ENCODE measurements at places on chromosomes 4 and X.

GRCh38 chrX:153922932-153923857 lies 2.9 kb downstream of the ARHGAP4 start:
- no peak for DNase-seq

GRCh38 chr4:17296921-17297890 lies 214.7 kb downstream of the QDPR start:
- DNase-seq, result no peak

DNA sequence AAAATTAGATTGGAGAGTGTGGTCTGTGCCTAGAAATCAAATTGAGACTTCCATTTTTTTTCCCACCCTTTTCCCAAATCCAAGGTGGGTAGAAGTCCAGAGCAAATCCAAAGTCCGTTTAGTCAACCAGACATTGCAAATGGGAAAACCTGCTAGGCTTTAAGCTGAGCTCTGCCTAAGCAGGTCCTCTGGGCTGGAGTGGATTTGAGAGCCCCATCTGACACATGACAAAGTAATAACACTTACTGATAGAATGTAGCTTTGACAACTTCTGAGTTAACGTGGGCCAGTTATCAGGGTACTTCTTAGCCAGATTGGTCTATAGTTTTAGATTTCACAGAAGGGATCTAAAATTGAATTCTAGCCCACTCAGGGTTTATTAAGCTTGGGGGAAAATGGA lies 242.3 kb downstream of the GALNTL6 start:
- DNase-seq, result no peak

GRCh38 chrX:1249101-1249887 lies 19.3 kb upstream of the CSF2RA start:
- DNase-seq, result no peak

GRCh38 chr4:84954982-84955567 lies 11.4 kb downstream of the WDFY3 start:
- DNase-seq, result no peak

DNA sequence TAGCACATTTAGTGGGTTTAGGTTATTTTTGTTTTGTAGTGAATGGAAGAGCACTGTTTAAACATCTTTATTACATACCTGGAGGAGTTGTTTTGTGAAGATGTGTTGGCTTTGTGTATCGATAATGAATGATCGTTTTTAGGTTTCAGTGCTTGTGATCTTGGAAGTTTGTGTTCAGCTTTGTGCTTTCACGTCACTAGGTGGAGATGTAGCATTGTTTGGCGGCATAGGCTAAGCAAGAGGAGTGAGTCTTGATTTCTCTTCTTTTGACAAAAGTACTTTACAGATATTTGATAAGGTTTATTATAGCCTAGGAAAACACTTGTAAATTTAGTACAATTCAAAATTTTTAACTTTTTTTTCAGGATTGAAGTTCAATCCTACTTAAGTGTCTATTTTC lies 50.4 kb downstream of the PDK3 start:
- no peak for DNase-seq

- no peak for DNase-seq
Measured at GRCh38 chr4:2862528-2862927, 18.9 kb downstream of the ADD1 start.

- no peak for DNase-seq
Measured at GRCh38 chr4:8847331-8847730, 24.3 kb downstream of the HMX1 start.

DNA sequence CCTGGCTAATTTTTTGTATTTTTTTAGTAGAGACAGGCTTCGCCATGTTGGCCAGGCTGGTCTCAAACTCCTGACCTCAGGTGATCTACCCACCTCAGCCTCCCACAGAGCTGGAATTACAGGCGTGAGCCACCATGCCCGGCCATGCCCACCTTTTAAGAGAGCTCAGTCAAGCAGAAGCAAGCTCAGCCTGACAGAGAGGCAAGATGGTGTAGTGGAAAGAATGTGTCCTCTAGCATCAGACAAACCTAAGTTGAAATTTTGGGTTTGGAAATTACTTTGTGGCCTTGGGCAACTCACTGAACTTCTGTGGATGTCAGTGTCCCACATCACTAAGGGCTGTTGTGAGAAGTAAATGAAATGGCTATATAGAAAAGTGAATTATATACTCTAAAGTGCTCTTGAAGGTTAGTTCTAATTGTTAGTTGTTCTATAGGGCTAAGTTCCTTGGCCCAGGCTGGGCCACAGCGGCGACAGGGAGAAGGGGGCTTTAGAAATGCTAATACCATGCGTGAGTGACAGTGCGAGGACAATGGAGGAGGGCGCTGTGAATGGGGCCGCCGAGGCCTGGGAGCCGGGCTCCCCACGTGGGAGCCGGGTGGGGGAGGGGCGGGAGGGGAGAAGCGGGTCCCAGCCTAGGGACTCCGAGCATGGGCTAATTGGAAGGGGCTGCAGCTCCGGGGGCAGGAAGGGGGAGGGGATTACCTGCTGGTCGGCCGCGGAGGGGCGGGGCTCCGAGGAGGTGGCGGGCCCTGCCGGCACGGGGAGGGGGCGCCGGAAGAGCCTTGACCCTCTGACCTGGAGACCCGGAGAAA lies 15.6 kb downstream of the PJA1 start:
- DNase-seq, result no peak

- DNase-seq, result no peak
Measured at GRCh38 chrX:130340271-130340670, 552 bp downstream of the SLC25A14 start.

DNA sequence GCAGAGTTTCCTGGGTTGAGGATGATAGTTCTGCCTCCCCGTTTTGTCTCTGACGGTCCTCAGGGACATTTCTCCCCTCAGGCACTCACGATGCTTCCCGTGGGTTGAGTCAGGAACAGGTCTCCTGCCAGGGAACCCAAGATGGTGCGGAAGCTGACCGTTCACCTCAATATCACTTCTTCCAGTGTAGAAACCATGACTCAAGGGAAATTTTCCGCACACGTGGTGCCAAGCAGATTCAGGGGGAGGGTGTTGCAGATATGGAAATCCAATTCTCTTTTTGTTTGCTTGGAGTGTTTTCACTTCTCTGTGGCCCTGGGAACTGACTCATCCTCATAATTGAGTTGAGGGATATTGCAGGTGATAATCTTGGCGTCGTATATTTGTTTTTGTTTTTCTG lies 46.7 kb downstream of the CXorf49B start:
- DNase-seq, result no peak

DNA sequence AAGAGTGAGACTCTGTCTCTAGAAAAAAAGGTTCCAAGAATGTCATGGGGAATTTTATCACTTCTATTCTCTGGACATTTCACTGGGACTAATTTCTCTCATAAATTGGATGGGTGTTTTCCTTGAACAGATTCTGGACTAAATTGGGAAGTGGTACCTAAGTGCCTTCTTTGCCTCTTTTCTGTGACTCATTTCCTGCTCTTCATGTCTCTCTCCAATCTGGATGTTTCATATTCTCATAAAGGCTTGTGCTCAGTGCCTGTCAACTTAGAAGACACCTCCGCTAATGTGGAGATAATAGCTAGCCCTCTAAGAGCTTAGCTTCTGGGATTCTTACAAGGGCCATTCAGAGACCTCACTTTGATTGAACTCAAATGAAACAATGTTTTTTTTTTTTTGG lies 38.0 kb upstream of the IGFBP7 start:
- DNase-seq, result no peak

DNA sequence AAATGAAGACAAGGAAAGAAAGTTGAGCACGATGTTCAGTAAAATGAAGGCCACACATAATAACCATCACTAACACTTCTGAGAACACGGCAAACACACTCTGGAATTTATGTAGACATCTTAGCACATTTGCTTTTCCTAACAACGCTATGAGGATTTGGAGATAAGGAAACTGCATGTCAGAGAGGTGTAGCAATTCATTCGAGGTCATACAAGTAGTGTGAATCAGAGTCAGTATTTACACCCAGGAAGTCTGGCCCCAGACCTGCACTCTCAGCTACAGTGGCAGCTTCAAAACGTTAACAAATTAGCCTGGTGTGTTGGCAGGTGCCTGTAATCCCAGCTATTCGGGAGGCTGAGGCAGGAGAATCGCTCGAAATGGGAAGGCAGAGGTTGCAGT lies 253.4 kb downstream of the PDGFC start:
- no peak for DNase-seq

DNA sequence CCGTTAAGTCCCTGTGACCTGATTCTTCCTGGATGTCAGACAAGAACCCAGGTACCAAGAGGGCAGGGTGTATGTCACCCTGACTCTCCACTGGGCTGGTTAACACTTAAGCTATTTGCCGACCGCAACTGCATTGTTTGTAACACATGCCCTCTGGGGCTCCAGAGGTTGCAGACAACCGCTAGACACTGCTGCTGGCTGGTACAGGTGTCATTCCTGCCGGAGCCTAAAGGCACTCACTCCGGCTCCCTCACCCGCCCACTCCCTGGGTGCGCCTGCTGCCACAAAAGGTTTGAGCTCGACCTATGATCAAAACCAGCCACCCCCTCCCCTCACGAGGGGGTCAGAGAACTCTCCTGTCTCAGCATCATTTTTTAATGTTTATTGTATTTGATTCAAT lies 208.2 kb downstream of the FAT4 start:
- no peak for DNase-seq

DNA sequence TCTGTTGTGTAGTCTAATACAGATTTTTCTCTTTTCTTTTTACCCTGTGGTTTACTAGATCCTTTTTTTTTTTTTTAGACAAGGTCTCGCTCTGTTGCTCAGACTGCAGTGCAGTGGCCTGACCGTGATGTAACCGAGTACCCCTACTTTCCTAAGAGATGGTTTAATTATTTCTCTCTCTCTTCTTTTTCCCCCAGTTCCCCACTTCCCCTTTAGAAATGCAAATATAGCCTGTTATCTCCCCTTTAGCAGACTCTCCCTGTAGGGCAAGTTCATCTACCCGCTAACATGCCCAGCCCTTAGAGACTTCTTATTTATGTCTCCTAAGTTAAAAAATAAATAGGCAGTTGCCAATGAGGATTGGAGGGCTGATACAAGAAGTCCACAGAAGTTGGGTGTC lies 4.5 kb downstream of the SNX25 start:
- no peak for DNase-seq

- DNase-seq, result no peak
Measured at GRCh38 chr4:34679228-34679627, 1565.1 kb downstream of the ARAP2 start.
